ENCODE measurements at places on chromosomes 5 and 9. TPM values are rescaled to one million over a fixed set of nuclear protein-coding genes. Genes with fewer than 3 reads are reported as not detected.
A peak's percentile ranks its signal among the peaks of the same experiment; 100 is the strongest.

TRIO gene
- total RNA-seq, result 83.7 TPM

NR4A3 gene
- total RNA-seq, result 0.17 TPM

FOXD4L4 gene
- not detected for total RNA-seq

PPP2R2B gene
- 21.3 TPM for total RNA-seq

CYLC2 gene
- not detected for total RNA-seq

HK3 gene
- not detected for total RNA-seq

FUBP3 gene
- 74.8 TPM for total RNA-seq

PDLIM4 gene
- total RNA-seq, result 31.8 TPM

MARCOL gene
- total RNA-seq, result not detected

SPINK7 gene
- total RNA-seq, result not detected

ARAP3 gene
- 32.8 TPM for total RNA-seq

DNA sequence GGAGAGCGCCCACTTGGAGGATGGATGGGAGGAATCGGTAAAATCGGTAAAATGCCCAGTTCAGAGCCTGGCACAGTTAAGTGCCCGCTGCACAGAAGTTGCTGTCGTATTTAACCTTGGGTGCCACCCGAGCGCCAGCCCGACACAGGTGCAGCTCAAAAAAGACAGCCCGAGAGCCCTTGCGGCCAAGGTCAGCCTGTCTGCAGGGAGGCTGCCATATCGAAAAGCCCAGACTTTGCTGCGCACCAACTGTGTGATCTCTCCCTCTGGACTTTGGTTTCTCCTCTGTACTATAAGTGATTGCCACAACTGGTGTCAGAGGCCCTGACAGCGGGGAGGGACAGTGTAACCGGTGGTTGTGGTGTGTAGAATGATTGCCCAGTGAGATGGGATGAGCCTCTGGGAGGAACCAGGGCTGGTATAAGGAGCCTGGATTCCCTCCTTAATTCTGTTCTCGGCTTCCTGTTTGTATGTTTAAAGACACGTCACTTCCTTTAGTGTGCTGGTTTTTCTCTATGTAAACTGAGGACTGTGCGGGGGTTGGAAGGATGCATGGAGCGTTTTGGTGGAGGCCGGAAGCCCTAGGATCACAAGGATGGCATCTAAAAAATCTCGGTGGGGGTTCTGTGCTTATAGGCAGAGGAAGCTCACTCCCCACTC, 792 bp downstream of the NTMT1 start:
- peaks cover 9% of the 10 kb centered on the region for H3K27me3 ChIP-seq
- DNase-seq, result no peak
- H3K4me1 ChIP-seq, result peaks cover 33% of the 10 kb centered on the region
- no peaks in the 10 kb centered on the region for H3K36me3 ChIP-seq
- H3K4me3 ChIP-seq, result peak overlapping the region; percentile 98
- no peak overlapping the region for H3K27ac ChIP-seq

DNA sequence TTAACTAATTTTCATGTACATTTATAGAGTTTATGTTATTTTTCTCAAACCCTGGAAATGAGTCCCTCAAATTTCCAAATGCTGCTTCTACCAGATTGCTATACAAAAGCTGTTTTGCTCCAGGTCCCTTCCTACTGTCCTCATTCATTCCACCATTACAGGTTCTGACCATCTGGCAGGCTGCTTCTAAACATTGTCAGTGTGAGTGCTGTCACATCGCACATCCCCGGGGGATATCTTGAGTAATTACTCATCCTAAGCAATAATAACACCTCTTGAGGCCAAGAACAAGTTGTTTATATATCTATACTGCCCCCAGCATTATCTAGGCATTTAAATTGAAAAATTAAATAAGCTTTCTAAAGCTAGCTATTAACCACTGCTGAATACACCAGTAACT, 1675.3 kb upstream of the CDH6 start:
- H3K4me1 ChIP-seq, result peaks cover 2% of the 10 kb centered on the region
- H3K27ac ChIP-seq, result no peak overlapping the region
- H3K4me3 ChIP-seq, result no peak overlapping the region
- no peaks in the 10 kb centered on the region for H3K36me3 ChIP-seq
- no peaks in the 10 kb centered on the region for H3K27me3 ChIP-seq
- DNase-seq, result no peak

DNA sequence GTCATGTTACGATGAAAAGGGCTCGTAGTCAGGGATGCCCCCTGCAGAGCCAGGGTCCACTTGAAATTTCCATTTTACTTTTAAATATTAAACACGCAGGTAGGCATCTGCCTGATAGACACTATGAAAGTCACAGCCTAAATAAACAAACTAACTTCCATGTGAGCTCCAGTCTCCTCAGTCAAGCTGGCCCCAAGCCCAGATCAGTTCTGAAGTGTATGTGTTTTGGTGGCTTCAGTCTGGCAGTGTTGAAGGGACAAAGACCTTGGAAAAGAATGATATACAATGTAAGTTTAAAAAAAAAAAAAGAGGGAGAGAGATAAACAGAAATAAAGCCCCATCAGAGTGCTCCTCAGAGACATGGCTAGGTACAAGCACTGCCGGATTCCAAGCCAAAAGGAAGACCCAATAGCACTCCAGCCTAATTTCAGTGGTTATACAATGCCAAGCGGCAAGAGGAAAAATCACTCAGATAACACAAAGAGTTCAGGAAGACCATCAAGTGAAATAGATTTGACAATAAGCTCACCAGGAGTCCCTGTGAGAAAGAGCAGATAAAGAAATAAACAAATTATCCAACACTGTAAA, 181.0 kb downstream of the BNC2 start:
- DNase-seq, result no peak
- H3K4me1 ChIP-seq, result peaks cover 49% of the 10 kb centered on the region
- H3K27me3 ChIP-seq, result no peaks in the 10 kb centered on the region

DNA sequence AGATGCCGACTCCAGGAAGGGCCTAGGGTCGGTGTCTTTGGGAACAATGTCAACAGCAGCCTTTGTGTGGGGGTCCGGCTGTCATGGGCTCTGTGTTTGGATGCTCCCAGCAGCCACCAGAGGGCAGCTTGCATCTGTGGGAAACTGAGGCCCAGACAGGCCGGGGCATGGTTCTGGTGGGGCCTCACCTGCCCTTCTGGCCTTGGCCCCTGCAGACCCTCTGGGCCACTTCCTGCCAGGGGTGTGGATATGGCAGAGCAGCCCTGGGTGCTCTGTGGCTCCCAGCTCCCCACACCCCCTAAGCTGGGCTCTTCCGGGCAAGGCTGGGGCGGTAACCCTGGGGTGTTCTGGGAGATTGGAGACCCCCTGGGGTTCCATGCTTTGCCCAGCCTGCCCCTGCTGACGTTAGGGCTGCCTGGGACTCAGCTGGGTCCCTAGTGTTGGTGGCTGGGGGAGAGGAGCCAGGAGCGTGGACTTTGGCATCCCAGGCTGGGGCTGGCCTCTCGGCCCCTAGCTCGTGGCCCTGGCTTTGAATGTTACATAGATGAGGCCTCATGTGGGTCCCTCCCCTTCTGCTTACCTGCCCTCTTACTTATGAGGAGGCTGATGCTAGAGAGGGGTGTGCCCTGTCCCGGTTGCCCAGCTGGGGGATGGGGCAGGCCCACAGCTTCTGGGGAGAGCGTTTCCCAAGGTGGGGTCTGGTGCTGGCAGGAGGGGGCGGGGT, 38.3 kb downstream of the RXRA start:
- H3K36me3 ChIP-seq, result no peaks in the 10 kb centered on the region
- H3K4me1 ChIP-seq, result no peaks in the 10 kb centered on the region
- DNase-seq, result no peak
- H3K4me3 ChIP-seq, result no peak overlapping the region
- no peaks in the 10 kb centered on the region for H3K27me3 ChIP-seq

- H3K4me1 ChIP-seq, result no peaks in the 10 kb centered on the region
- H3K36me3 ChIP-seq, result 0 out of 2 replicates have a peak, but pooled peaks cover 5% of the 10 kb centered on the region
Measured at GRCh38 chr5:6556089-6556801, 76.6 kb downstream of the NSUN2 start.

- H3K27ac ChIP-seq, result no peak overlapping the region
- H3K4me1 ChIP-seq, result no peaks in the 10 kb centered on the region
- no peak for DNase-seq
- no peaks in the 10 kb centered on the region for H3K36me3 ChIP-seq
- no peaks in the 10 kb centered on the region for H3K27me3 ChIP-seq
- no peak overlapping the region for H3K4me3 ChIP-seq
Measured at GRCh38 chr5:40615586-40616170, 64.0 kb upstream of the PTGER4 start.

- H3K4me1 ChIP-seq, result peaks cover 13% of the 10 kb centered on the region
- no peaks in the 10 kb centered on the region for H3K36me3 ChIP-seq
- no peak overlapping the region for H3K4me3 ChIP-seq
- H3K27ac ChIP-seq, result no peak overlapping the region
- no peaks in the 10 kb centered on the region for H3K27me3 ChIP-seq
- DNase-seq, result no peak
Measured at GRCh38 chr5:163917747-163918146, 412.3 kb downstream of the MAT2B start.

DNA sequence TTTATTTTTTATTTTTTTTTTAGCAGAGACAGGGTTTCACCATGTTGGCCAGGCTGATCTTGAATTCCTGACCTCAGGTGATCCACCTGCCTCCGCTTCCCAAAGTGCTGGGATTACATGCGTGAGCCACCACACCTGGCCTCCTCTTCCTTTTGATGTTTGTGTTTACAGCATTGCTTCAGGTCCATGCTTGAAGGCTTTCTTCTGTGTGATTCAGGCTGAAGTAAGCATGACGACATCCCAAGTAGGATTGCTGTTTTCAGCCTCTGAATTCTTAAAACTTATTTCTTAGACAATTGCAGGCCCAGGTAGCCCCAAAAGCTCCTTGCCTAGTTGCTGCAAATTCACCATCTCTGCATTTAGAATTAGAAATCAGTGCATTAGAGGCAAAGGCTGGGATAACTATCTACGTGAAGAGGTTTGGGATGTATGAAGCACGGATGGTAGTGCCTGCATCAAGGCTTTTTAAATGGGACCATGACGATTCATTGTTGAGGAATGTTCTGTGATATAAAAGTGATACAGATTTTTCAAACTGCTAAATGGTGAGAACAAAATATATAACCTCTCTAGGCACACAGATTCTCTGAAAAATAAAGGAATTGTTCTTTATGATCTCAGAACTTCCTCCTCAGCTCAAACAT, 3.0 kb upstream of the ETF1 start:
- peaks cover 4% of the 10 kb centered on the region for H3K36me3 ChIP-seq
- H3K4me1 ChIP-seq, result peaks cover 24% of the 10 kb centered on the region
- no peaks in the 10 kb centered on the region for H3K27me3 ChIP-seq
- DNase-seq, result no peak
- H3K4me3 ChIP-seq, result no peak overlapping the region

GRCh38 chr9:21465859-21466518, 16.1 kb downstream of the IFNE start:
- peak; percentile 84 for DNase-seq
- no peaks in the 10 kb centered on the region for H3K36me3 ChIP-seq
- no peaks in the 10 kb centered on the region for H3K27me3 ChIP-seq
- H3K27ac ChIP-seq, result no peak overlapping the region

GRCh38 chr5:145510769-145511168, 324.4 kb downstream of the PRELID2 start:
- no peaks in the 10 kb centered on the region for H3K27me3 ChIP-seq
- H3K4me3 ChIP-seq, result no peak overlapping the region
- DNase-seq, result no peak

DNA sequence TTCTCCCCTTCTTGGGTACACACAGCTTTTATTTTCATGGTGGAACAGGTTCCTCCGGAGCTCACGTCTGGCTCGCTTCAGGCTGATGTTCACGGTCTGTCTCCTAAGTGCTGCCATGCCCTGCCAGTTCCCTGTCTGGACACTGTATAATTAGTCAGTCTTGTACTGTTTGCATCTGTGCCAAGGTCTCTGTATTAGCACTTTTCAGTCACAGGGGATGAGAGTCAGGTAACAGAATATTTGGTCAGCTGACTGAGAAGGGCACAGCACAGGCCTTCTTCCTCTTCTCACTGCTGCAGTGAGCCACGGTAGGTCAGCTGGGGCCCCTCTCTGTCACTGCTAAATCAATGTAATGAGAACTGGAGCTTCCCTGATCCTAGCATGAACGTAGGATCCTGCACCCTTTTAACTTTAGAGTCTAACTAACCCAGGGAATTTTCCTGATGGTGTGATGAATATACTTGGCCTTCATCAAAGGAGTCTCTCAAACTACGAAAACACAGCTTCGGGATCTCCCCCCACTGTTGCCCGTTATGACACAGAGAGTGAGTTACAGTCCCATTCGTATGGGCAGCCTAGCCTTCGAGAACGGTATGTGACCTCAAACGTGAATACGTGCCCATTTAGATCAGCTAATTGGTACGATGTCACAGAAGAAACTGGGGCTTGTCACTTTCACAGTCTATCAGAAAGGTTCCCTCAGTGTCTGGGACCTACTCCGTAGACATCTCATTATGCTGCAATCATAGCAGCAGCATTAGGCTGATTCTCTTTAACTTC, 354.1 kb upstream of the RFX3 start:
- DNase-seq, result no peak
- no peaks in the 10 kb centered on the region for H3K36me3 ChIP-seq
- no peak overlapping the region for H3K4me3 ChIP-seq
- H3K27ac ChIP-seq, result no peak overlapping the region
- no peaks in the 10 kb centered on the region for H3K27me3 ChIP-seq

DNA sequence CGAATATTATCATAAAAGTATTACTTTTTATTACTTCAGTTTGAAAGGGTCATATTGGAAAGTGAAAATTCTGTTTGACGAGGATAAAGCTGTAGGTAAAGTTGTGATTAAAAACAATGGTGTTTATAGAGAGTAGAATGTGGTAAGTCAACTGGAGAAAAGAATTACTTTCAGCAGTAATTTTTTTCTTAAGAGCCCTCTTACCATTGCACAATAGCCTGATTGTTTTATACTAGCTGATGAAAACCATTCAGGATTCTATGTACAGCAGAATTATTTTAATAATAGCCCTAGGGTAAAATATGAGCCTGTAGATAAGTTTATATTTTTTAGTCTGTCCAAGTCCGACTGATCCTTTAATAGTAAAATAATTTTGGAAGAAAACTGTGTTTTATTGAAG, 16.6 kb downstream of the CDC42SE2 start:
- no peak overlapping the region for H3K27ac ChIP-seq
- H3K36me3 ChIP-seq, result no peaks in the 10 kb centered on the region
- H3K27me3 ChIP-seq, result no peaks in the 10 kb centered on the region
- H3K4me1 ChIP-seq, result no peaks in the 10 kb centered on the region

DNA sequence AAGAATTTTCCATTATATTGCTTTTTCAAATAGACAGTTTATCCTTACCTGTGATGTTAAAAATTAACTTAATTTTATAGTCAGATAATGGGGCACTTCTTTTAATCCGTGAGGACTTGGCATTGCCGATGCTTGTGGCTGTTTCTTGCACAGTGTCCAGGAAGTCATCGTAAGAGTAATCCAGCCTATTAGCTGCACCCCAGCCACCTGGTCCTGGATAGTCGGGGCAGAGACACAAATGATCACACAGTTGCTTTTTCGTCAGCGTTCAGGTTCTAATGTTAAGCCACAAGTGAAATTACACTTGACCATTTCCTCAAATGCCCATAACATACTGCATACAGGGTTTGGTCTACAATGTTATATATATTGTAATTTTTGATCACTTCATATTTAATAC, 107.4 kb downstream of the SVEP1 start:
- H3K4me1 ChIP-seq, result peaks cover 9% of the 10 kb centered on the region
- no peak overlapping the region for H3K27ac ChIP-seq
- no peaks in the 10 kb centered on the region for H3K36me3 ChIP-seq
- no peaks in the 10 kb centered on the region for H3K27me3 ChIP-seq
- no peak for DNase-seq

- H3K4me1 ChIP-seq, result peaks cover 19% of the 10 kb centered on the region
- H3K4me3 ChIP-seq, result peak overlapping the region; percentile 83
- no peak overlapping the region for H3K27ac ChIP-seq
- H3K27me3 ChIP-seq, result peaks cover 46% of the 10 kb centered on the region
Measured at GRCh38 chr5:179342577-179342976, 2.7 kb downstream of the ADAMTS2 start.

GRCh38 chr9:135502168-135502872, 1.8 kb downstream of the MRPS2 start:
- no peaks in the 10 kb centered on the region for H3K27me3 ChIP-seq
- H3K4me3 ChIP-seq, result peak overlapping the region; percentile 83
- peaks cover 9% of the 10 kb centered on the region for H3K36me3 ChIP-seq

GRCh38 chr5:88675168-88675707, 207.7 kb downstream of the MEF2C start:
- H3K27me3 ChIP-seq, result peaks cover 87% of the 10 kb centered on the region
- no peaks in the 10 kb centered on the region for H3K36me3 ChIP-seq
- peaks cover 68% of the 10 kb centered on the region for H3K4me1 ChIP-seq
